Activated CD8-positive, alpha-beta memory T cell treated with anti-CD3 and anti-CD28 coated beads for 1 hour (primary cell): ENCODE measurements at places on chromosomes 11 and 22.

DNA sequence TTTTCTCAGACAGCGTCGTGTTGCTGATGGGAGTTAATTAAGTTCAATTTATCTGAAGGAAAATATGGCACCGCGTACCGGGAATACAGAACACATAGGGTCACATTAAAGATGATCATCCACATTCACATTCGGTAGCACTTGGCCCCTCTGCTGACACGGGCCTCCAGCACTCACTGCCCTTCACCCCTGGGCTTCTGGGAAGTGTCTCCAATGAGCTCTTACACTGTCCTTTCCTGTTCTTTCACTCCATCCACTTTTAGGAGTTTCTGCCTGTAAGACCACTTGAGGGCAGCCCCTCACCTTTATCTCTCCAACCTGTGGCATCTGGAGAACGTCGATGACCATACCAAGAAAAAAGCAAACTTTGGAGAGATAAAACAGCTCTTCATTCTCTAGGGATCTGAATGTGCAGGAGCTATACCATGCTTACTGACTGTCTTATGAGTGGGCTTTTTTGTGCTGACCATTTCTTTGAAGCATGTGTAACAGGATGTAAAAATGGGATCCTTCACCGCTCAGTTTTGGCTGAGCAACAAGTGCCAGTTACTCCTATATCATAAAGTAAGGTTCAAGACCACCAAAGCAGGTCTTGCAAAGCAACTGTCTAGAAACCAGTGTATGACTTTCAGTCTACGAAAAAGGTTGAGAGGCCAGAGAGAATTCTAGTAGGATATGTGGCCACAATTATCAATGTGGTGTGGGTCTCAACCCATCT is 1.1 kb upstream of the SERGEF start:
- no peak for DNase-seq

- DNase-seq, result no peak
These were observed 32.5 kb downstream of the PAK1 start for GRCh38 chr11:77441426-77441825.

- no peak for DNase-seq
These were observed 153.4 kb downstream of the NCAM1 start for GRCh38 chr11:113114705-113115027.

GRCh38 chr11:117176186-117176585 is 2.4 kb upstream of the SIDT2 start:
- DNase-seq, result no peak

GRCh38 chr22:43890901-43891331 is 897 bp downstream of the PNPLA5 start:
- DNase-seq, result no peak
